ENCODE measurements at places on chromosomes 3 and 15.

- DNase-seq: peak; percentile 40
Measured at GRCh38 chr3:61876797-61877196, 315.4 kb downstream of the PTPRG start.

- no peak for DNase-seq
Measured at GRCh38 chr3:149494022-149494758, 19.7 kb downstream of the TM4SF4 start.

- DNase-seq: no peak
Measured at GRCh38 chr15:68829068-68829467, 8.4 kb upstream of the ANP32A start.

DNA sequence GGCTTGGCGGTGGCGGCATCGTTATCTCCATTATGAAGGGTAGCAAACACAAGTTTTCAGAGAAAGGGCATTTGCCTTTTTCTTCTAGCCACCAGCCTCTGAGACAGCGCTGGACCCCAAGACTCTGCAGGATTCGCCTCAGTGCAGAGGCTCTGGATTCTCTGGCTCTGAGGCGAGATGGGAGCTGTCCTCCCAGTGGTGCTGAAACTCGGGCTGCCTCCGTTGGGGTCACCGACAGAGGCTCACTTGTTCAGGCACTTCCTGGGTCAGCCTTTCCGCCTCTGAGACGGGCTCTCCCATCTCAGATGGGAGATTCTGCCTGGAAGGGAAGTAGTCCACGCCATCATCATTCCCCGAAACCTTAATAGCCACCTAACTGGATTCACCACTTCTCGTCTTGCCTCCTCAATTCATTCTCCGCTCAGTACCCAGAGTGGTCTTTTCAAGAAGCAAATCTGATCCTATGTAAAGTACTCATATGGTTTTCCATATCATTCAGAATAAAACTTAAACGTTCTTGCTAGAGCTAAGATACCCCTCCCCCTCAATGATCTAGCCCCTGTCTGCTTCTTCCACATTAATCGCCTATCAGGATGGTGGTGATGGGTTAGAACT, 76.9 kb downstream of the RHCG start:
- DNase-seq: no peak

DNA sequence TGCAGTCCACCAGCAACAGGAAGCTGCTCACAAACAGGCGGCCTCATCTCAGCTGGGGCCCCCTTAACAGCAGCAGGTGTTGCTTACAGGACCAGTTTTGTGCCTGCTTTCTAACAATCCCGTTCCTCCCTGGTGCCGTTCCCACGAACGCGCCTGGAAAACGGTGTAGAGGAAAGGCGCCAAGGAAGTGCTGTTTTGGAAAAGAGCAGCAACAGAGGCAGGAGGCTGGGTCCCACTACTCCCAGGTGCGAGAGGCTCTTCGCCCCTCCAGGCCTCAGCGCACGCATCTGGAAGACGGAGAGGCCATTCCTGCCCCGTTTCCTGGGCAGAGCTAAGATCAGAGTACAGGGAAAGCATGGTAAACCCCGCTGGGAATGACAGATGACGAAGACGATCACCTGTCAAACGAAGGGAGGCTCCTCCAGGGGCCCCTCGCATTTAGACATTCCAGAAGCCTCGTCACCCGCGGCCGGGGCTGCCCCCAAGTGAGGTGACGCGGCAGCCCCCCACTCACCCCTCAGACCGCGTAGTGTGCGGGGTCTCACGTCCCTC, 603 bp downstream of the SCAPER start:
- no peak for DNase-seq

- DNase-seq: peak; percentile 50
Measured at GRCh38 chr15:69034352-69034751, 19.9 kb downstream of the NOX5 start.

- no peak for DNase-seq
Measured at GRCh38 chr3:189641776-189642175, 10.6 kb downstream of the TP63 start.

DNA sequence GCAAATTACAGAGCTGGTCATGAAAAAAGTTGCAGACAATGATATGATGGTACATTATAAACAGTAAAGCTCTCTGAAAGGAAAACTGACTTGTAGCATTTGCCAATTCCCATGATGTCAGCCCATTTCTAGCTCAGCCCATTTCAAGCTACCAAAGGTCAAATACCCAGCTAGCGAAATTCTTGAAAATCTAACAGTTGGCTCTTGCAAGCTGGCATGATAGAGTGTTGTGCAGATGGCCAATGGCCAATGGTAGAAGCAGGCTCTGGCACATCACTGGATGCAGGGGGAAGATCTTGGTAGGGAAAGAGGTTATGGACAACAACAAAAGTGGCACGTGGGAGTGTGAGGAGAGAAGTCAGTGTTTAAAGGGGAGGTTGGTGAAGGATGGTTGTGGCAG, 36.7 kb downstream of the RASGRF1 start:
- DNase-seq: no peak

DNA sequence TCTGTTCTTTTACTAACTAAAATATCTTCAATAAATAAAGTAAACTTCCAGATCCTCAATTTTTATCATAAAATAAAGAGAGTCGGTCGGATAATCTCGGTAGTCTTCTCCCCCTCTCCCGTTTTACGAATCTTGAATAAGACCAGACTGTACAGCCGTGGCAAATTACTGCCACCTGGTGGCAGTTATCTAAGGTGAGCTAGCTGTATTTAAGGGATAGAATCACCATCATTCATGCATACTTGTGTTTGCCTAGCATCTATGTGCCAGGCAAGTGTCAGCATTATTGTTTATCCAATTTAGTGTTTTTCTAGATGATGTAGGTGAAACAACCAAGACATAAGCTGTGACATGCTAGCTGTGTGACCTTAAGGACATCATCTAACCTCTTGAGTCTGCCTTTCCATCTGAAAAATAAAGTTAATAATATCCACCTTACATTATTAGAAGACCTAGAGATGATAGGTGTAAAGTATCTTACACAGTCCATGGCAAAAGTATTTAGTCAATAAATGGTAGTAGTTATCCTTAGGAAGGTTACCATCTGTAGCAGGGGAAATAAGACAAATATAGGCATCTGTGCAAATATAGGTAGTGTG, 21.3 kb downstream of the DUT start:
- no peak for DNase-seq

DNA sequence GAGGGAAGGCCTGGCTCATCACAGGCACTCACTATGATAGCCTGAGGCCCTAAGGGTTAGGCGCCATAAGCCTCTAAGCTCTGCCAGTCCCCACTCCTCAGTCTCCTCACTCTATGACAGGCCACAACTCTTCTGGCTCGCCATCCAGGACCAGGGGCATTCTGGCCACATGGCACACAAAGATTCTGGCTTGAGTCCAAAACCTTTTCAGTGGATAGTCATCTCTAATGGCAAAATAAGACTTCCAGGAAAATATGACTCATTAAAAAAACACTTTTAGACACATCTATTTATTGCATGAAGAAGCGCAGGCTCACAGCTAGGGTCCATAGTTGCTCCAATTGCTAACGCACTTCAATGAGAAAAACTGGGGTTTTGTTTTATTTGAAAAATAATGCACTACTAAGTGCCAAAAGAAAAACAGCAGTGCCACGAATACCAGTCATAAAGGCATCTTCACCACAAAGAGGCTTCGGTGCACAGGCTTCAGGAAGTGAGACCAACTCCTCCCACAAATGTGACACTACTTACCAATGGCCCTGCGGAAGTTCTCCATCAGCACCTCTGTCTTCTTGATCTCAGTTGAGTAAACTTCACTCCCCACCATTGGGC, 11.1 kb downstream of the RUVBL1 start:
- DNase-seq: peak; percentile 60

- DNase-seq: no peak
Measured at GRCh38 chr3:46209746-46210470, 1.8 kb upstream of the CCR1 start.

DNA sequence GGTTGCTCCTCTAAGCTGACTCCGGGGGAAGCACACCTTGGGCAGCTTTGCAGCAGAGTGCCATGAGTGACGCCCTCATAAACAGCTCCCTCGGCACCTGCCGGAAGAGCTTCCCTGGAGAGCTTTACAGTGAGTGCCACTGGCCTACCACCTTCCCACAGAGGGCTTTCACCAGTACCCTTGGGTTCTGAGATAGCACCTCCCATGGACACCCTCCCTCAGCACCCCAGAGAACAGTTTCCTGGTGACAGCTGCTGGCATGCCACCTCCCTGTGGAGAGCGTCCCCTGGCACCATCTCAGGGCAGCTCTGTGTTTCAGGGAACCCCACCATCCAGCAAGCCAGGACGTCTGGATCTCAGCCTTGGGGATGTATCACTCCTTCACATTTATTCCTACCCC, 49.1 kb downstream of the RUBCN start:
- no peak for DNase-seq

DNA sequence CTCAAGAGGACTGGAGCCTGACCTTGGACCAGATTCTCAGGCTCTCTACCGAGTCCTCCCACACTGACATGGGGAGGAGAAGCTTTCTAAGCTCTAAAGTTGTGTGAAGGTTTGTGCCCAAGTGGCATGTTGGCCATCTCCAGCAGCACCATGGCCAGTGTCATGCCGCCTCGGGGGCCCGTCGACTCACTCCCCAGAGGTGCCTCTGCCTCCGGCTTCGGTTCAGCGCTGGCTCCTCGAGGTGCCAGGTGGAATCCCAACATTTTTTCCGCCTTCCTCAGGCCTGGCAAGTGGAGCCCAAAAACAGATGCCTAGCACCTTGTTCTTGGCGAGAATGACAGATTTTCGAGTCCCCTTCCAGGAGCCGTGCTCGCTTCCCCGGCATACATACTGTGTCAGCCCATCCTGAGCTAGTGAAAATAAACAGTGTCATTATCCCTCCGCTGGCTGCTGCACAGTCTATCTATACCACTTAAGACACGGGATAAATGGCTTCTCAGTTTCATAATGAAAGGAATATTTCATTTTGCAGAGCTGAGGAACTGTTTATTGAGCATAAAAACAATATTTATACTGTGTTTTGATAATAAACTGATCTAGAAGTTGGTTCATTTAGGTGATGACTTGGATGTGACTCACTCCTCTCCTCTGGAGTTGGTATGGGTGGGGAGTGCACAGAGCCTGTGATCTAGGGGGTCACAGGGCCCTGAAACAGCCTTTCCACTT, 328.5 kb upstream of the TLE3 start:
- no peak for DNase-seq

DNA sequence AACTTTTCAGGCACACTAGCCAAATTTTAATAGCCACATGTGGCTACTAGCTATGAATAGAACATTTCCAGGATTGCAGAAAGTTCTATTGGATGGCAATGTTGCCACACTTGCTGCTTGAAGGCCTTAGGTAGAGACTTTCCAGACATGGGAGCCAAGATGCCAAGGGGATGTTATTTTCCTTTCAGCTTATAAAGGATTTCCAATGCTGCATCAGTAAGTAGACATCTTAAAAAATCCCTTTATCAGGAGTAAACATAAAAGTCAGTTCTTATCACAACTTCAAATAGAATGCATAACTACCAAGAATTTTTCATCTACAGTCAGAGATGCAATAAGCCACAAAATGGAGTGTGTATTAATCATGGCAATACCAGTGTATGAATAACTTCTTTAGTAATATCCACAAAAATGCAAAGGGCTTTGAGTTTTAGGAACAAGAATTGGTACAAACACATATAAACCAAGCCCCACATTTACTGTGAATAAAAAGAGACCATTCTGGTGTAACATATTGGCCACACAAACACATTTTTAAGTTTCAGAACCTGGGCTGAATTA, 457.1 kb upstream of the ADAMTS9 start:
- DNase-seq: peak; percentile 19

DNA sequence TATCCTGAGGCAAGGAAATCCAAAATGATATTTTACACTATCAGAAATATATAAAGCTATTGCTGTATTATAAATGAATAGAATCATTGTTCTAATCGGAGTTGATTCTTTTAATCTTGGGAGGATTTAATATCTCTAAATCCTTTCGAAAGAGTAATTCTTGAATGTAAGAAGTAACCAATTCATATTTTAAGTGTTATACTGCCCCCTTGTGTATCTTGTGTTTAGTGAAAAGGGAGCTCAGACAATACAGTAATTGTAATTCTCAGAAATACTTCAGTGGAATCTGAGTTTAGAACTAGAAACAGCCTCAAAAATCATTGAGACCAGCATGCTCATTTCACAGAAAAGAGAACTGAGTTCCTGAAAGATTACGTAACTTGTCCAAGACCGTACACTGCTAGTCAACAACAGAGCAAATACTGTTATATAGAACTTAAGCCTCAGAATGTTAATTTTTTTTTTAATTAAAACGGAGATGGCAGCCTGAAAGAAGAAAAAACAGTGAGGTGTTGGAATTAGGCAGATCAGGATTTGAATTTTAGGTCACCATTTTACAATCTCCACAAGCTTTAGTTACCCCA, 42.9 kb downstream of the PLCH1 start:
- DNase-seq: peak; percentile 12

GRCh38 chr3:127665586-127665985, 7.2 kb upstream of the ABTB1 start:
- no peak for DNase-seq

DNA sequence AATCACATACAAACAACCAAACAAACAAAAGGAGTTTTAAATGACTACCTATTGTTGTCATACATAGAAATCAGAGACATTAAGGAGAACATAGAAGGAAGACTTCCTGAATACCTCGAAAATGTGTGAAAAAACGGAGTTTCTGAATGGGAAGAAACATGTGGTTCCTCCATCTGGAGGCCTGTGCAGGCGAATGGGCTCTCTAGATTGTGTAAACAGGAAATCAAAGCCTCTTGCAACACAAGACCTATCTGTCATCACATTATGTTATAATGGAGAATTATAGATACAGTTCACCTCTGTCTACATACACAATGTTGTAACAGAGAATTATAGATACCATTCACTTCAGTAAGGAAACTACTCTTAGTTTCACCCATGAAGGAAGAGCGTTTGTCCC, 44.1 kb downstream of the RUBCN start:
- no peak for DNase-seq

DNA sequence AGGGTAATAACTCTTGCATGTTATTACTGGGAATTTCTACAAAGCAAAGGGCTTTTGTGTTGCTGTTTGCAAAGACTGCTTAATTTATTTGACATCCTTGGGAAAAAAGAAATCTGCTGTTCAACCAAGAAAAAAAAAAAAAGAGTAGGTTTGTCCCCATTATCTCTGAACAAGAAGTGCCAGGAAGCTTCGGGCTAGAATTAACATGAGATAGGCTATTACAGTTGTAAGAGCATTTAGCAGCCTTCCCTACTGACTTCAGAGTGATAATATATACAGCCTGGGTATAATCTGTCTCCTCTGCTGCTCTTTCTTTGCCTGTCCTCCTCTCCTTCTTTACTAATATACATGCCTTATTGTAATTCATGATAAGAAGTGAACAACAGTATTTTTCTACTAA, 23.3 kb upstream of the CHMP2B start:
- no peak for DNase-seq

DNA sequence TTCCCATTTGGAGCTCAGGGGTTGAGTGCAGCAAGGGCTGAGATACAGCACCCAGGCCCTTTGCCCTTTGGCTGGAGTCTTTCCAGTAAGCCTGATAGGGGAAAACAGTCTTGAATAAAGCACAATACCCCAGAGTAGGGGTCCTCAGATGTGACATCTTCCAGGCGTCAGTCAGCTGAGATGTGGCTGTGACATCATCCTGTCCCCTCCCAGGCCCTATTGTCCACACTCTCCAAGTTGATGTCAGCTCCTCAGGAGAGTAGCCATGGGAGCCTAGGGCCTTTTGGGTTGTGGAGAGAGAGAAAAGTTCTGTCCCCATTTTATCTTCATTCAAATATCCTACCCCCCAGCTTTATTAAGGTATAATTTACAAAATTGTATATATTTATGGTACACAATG, 92.5 kb downstream of the CACNA2D3 start:
- no peak for DNase-seq

Data from BJ (cell line).